M059J (cell line): ENCODE measurements at places on chromosomes 5 and 9. TPM values are rescaled to one million over a fixed set of nuclear protein-coding genes. Genes with fewer than 3 reads are reported as not detected.

MEIKIN gene
- not detected in 2 replicates for total RNA-seq

NME5 gene
- total RNA-seq, result 0.25 and 1.8 TPM in 2 replicates

IL4 gene
- not detected in 2 replicates for total RNA-seq

OR1L8 gene
- 0.25 TPM in 1 of 2 replicates, not detected in the other for total RNA-seq

GRIN1 gene
- total RNA-seq, result not detected in 2 replicates

TAS2R1 gene
- not detected in 2 replicates for total RNA-seq

CDH12 gene
- 0.20 and 0.22 TPM in 2 replicates for total RNA-seq

SHC3 gene
- total RNA-seq, result 1.2 and 3.2 TPM in 2 replicates

EMB gene
- 1.2 and 1.3 TPM in 2 replicates for total RNA-seq

SREK1IP1 gene
- 4.1 and 7.6 TPM in 2 replicates for total RNA-seq

CD72 gene
- total RNA-seq, result 0.05 and 4.1 TPM in 2 replicates

COL27A1 gene
- 0.44 and 2.0 TPM in 2 replicates for total RNA-seq

SARDH gene
- 1.3 and 1.4 TPM in 2 replicates for total RNA-seq

- no peak for DNase-seq
Observed at GRCh38 chr5:129593525-129593924, 133.4 kb downstream of the ADAMTS19 start.

- no peak for DNase-seq
Observed at GRCh38 chr9:135076876-135077430, 10.5 kb upstream of the OLFM1 start.

GRCh38 chr9:103997856-103998370, 96.2 kb upstream of the SMC2 start:
- DNase-seq, result no peak

- DNase-seq, result no peak
Observed at GRCh38 chr9:131622523-131622922, 77.2 kb downstream of the PRRT1B start.

GRCh38 chr9:121613009-121613752, 38.3 kb upstream of the DAB2IP start:
- DNase-seq, result peak; percentile 48

- no peak for DNase-seq
Observed at GRCh38 chr5:14076561-14076960, 66.6 kb upstream of the TRIO start.

- DNase-seq, result no peak
Observed at GRCh38 chr9:131411719-131412681, 18.1 kb downstream of the PRRC2B start.

DNA sequence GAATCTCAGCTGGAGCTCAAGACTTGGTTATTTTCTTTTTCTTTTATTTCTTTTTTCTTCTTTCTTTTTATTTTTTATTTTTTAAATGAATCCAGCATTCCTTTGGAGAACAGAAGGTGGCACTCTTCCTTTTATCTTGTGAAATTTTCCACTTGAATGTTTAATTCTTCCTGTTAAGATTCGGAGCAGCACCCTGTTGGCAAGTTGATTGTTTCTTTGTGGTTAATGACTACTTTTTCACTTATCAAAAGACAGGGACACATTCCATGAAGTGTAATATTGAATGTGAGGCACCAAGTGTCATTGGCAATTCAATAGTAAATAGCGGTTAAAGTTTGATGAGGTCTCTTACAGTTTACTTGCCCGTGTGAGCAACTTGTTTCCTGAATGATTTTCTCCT, 240.5 kb upstream of the CHD1 start:
- peak; percentile 6 for DNase-seq

- DNase-seq, result peak; percentile 51
Observed at GRCh38 chr5:96327722-96328121, 105.3 kb downstream of the PCSK1 start.

GRCh38 chr5:1265026-1265425, 29.8 kb downstream of the TERT start:
- no peak for DNase-seq

- no peak for DNase-seq
Observed at GRCh38 chr9:136700959-136701667, 11.3 kb upstream of the DIPK1B start.
